ENCODE measurements at places on chromosomes 1 and 21. TPM values are rescaled to one million over a fixed set of nuclear protein-coding genes. Genes with fewer than 3 reads are reported as not detected.

The KRTAP10-7 gene
- total RNA-seq = not detected

The UMODL1 gene
- total RNA-seq = not detected

The RGS13 gene
- total RNA-seq = not detected

The YY1AP1 gene
- total RNA-seq = 527 TPM

The LAPTM5 gene
- 3.7 TPM for total RNA-seq

The ZMYND12 gene
- not detected for total RNA-seq

The COL6A1 gene
- 41.6 TPM for total RNA-seq

The SPATA21 gene
- not detected for total RNA-seq

The CCDC24 gene
- 5.3 TPM for total RNA-seq

- no peak for DNase-seq
Measured at GRCh38 chr1:169683661-169684060, 27.8 kb downstream of the SELL start.

DNA sequence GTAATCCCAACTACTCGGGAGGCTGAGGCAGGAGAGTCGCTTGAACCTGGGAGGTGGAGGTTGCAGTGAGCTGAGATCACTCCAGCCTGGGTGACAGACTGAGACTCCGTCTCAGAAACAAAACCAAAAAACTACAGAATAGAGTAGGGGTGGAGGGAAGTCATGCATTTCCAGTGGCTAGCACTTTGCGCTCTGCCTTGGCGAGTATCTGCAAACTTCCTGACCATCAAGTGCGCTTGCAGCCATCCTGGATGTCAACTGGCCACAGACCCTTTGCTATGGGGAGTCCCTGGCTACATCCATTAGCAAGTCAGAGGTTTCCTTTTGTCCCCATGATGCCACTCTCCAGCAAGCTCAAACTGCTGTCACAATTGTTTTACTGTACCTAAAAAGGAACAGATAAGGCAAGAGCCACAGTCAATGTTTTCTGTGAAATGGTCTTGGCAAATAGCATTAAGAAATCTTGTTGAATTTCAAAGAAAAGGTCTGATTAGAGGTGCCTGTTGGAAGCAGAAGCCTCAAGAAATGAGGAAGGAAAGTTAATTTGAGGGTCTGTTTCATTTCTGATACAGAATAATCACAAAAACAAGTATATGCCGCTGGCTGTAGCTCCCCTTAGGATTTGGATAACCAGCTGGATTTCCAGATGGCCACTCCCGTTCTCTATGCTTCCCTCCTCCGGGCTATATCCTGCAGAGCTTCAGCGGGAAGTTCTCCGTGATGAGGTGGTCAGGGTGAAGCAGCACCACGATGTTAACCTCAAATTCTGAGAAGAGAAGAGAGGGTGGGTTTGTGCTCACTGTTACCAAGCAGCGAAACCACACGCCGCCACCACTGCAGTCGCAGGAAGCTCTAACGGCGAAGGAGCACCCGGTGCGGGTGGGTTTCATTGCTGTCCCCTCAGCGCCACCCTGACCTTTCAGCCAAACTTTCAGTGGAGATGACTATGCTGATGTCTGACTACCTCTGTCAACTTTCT lies 42.0 kb downstream of the VPS26C start:
- DNase-seq = no peak

- no peak for DNase-seq
Measured at GRCh38 chr1:162488219-162488618, 9.4 kb upstream of the UHMK1 start.

GRCh38 chr1:164640686-164641352 lies 81.8 kb downstream of the PBX1 start:
- DNase-seq = no peak

DNA sequence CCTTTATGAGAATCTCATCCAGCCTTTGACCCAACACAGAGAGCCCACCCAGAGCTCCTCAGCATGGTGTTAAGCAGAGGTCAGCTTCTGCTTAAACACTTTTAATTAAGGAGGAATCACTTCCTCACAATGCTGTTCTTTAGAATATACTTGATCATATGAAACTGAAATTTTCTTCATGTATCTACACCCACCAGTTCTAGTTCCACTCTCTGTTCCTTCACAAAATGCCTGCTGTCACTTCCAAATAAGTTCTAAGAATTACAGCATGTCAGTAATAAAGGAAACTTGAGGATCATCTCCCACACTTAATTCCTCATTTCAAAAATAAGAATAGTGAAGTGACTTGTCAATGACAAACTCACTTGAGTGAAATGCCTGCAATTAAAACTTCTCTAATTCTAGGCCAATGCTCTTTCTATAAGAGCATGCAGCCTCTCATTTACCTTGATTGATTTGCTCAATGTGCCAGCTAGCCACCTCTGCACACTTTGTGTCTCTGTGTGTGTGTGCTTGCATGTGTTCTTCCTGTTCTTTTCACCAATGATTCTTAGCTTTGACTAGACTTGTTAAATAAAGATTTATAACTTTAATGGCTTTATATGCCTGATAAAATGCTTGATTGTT lies 356.3 kb downstream of the PLPP3 start:
- DNase-seq = no peak

GRCh38 chr1:156980551-156980950 lies 60.1 kb downstream of the LRRC71 start:
- DNase-seq = no peak

DNA sequence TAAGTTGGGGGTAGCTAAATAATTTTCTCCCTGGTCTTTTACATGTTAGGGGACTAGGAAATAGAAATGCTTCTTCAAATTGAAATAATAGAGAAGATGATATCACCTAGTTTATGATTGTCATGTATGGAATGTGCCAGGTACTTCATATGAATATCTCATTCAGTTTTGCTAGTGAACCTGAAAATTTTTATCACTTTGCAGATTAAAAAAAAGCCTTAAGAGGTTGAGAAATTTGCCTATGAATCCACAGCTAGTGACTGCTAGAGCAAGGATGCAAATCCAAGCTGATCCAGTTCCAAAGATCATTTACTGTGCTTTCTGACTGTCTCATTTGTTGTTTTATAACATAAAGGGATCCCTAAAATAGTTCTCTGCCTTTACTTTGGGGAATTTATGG lies 24.7 kb downstream of the RNF2 start:
- no peak for DNase-seq

DNA sequence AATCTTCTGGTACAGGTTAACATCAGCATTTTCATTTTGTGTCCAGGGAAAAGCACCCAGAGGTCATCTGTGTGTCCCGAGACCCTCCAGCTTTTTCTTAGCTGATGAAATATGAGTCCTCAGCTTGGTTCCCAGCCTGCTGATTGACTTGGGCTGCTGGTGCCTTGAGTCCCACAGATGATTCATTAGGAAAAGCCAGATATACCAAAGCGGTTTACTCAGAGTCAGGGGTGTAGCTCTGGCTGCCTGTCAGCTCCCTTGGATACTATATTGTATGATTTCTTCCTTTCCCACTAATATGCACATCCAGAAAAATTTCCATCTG lies 43.7 kb upstream of the MAB21L3 start:
- no peak for DNase-seq

DNA sequence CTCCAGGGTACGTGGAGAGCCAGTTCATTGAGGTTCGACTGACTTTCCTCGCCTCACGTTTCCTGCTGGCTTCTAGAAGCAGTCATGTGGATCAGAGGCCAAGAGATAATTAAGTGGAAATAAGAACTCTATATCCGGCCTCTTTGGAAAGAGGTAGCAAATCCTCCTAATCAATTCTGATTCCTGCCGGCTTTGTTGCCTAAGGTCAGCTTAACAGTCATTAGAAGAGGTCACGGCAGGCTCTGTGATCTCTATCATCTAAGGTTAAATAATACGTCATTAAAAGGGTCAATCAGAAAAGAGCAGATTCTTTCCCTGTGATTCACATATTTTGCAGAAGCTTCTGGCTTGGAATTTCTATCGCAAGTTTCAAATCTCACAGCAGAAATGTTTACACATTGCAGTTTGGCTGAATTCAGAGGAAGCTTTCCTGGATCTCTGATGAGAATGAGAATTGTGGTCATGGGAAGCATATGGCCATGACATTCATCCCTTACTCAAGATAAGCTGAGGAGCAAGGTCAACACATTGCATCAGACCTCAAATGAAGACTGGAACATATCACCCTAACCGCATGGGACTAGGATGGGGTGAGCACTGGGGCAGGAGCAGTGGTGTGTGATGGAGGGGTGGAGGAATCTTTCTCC lies 189.4 kb downstream of the PBX1 start:
- no peak for DNase-seq

GRCh38 chr1:75672528-75673393 lies 51.7 kb upstream of the ACADM start:
- DNase-seq = no peak

GRCh38 chr1:171103862-171104261 lies 13.2 kb downstream of the FMO3 start:
- DNase-seq = no peak

- no peak for DNase-seq
Measured at GRCh38 chr1:172980456-172980855, 70.3 kb downstream of the TNFSF18 start.

DNA sequence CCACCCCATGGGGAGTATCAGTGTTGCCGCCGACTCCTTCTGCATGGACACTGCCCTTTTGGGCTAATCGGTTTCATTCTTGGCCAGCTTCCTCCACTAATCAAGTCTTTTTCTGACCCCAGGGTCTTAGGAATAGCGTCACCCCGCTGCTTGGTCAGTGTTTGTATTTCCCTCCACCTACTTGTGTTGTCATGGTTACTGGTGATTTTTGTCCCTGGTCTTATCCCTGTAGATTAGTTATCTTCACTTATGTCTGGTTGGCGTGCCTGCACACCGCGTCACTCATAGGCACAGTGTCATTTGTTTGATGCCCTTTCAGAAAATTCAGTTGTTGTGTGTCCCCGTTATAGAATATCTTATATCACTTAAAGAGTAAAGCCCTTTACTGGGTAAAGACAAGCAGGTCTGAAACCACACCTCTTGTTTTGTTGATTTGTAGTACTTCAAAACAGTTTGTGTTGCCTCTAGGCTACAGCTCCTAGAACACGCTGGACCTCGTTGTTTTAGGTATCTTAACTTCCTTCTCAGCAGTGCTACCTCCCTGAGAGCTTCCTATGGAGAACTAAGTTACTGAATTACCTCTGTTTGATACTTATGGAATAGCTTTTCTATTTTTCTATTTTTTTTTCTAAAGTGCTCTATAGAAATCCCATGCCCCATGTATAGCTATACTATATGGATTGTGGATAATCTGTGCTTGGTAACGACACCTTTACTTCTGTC lies 868 bp downstream of the PPP1R12B start:
- DNase-seq = no peak

GRCh38 chr1:24567792-24568388 lies 12.0 kb downstream of the NCMAP start:
- no peak for DNase-seq

DNA sequence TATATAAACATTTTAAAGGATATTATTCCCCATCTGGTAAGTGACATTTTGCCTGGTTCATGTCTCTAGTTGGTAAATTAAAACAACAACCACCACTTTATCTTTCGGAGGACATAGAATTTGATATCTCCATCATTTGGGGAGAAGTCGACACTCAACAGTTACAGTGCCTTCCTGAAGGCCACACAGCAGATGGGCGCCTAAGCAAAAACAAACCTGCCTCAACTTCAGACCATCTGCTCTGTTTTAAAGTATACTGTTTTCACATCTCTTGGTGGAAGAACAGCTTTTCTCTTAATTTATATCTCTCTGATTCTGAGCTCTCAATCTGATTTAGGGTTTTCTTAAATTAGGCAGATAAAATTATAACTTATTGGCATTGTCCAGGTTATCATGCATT lies 282.2 kb downstream of the RYR2 start:
- DNase-seq = no peak

DNA sequence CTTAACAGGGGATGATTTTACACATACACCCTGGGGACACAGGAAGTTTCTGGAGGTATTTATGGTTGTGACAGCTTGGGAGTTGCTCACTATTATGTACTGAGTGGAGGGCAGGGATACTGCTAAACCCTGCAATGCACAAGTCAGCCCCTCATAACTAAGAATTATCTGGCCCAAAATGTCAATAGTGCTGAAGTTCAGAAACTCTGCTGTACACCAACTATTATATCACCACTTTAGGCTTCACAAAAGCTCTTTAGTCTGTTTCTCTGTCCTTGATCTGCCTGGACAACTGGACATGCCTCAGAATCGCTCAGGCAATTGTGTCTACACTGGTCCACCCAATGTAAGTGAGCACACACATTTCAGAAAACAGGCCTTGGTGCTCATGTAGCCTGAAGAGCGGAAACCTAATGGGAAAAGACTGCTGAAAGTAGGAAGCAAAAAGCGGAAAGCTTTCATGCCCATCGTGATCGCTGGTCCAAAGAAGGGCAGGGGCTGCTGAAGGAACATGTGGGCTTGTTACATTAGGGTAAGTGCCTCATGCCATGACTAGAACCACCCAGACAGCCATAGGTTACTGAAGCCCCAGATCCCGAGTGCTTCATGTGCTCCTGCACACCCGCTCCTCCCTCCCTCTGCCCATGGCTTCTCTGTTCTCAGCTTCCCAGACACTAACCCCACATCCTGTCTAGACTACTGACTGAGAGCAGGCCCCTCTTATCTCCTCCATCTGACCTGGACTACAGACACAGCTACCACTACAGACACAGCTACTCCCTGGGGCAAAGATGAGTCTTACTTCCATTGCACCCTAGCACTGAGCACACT lies 73.5 kb downstream of the LRIG2 start:
- DNase-seq = no peak

DNA sequence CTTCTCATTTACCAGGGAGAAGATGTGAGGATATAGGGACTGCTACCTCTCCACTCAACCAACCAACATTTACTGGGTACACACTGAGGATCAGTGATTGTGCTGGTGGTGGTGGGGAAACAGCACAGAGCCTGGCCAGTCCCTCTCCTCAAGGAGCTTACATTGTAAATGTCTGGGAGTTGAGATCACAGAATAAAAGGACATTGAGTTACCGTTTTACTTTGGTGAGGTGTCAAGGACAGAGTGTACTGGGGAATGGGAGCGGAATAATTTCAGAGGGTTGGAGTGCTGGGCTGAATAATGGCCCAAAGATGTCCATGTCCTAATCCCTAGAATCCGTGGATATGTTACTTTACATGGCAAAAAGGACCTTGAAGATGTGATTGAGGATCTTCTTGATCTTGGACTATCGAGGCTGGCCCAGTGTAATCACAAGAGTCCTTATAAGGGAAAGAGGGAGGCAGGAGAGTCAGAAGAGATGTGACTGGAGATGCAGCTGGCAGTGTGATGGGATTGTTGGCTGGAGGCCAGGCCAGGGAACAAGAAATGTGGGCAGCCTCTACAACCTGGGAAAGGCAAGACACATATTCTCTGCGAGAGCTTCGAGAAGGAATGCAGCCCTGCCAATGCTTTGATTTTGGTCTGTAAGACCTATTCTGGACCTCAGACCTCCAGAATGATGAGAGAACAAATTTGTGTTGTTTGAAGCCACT lies 26.6 kb upstream of the RWDD3 start:
- no peak for DNase-seq
